Ovary (tissue), 10 donors: ENCODE measurements at places on chromosomes 2 and 18.

DNA sequence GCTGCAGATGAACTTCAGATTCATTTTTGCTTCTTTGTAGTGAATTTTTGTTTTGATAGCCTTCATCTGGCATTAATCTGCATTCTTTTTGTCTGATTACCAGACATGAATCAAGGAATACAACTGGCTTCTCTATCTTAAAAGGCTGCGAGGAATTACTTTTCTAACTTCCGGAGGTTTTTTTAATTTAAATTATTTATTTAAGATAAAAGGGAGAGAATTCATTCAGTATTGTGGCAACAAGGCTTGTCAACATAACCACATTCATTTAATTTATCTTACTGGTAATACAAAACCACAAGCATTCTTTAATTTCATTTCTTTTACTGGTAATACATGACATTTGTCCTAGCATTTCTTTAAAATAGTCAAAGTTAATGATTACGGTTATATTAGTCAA, 36.0 kb downstream of the CSRNP3 start:
- DNase-seq = no peak

- no peak for DNase-seq
Measured at GRCh38 chr18:33761363-33761762, 183.3 kb downstream of the ASXL3 start.

GRCh38 chr18:45136381-45137086, 455.8 kb downstream of the SETBP1 start:
- no peak for DNase-seq

DNA sequence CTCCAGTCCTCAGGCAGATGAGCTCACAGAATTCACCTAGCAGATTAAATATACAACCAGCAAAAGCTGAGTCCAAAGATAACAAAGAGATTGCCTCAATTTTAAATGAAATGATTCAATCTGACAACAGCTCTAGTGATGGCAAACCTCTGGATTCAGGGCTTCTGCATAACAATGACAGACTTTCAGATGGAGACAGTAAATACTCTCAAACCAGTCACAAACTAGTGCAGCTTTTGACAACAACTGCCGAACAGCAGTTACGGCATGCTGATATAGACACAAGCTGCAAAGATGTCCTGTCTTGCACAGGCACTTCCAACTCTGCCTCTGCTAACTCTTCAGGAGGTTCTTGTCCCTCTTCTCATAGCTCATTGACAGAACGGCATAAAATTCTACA, 86.0 kb downstream of the PTRHD1 start:
- DNase-seq = no peak

DNA sequence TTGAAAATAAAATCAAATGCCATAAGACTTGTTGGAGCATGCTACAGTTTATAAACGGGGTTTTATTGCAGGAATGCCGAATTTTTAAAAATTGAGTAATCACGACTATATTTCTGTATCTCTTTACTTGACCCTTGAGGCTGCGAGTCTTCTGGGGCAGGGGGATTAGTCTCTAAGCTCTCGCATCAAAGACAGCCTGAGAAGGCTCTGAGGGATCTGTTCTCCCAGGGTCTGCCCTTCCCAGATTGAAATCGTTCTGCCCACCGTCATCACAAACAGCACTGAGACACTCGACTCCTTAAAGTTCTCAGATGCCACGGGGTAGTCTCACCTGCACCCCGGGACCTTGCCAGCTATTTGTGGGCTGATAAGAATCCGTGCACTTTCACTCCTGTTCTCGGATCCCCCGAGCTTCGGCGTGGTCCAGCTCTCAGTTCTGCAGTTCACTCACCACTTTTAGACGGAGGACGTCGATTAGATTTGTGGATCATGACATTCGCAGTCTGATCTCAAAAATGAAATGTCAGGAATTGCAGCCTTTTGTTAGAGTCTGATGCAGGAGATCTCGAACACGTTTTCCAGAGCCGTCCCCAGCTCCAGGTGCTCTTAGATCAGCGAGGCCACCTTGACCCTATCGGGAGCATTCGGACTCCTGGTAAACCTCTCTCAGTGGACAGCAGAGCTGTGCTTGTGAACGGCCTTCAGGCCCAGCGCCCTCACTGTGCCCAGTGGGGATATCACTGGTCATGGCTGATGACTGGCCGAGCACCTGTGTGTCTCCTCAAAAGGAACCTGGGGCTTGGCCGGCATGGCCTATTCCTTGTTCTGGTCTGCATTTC, 43.0 kb downstream of the TWIST2 start:
- no peak for DNase-seq

DNA sequence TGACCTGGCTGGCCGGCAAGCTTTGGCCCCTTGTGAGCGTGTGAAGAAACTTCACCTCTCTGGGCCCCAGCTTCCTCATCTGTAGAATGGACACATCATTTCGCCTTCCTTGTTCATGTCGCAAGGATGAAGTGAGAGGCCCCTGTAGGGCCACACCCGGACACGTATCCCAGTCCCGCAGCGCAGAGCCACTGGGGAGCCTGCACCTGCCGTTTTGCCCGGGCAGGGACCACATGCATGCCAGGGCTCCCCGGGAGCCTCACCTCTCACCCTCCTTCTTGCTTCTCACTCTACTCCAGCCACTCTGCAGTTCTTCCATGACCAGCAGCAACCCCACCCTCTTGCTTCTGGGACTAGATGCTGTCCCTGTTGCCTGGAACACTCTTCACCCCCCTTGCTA, 77.5 kb downstream of the FAM168B start:
- no peak for DNase-seq

DNA sequence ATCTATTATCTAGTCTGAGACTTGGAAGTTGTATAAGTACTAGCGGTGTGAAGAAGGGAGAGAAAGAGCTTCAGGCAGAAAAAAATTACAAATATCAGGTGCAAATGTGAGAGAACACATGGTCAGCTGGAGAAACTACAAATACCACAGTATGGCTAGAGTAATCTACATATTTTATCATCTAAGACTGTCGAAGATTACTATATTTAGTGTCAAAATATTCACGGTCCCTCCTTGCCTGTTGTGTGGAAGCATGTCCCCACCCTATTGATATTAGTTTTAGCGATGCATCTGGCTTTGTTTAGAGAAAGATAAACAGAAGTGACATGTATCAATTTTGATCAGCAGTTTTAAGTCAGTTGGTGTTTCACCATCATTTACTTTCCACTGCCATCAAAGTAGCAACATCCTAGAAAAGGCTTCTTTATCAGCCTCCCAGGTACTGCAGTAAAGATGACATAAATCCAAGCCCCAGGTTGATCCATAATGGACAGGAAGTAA, 90.5 kb upstream of the ITGA4 start:
- DNase-seq = no peak

- DNase-seq = no peak
Measured at GRCh38 chr2:238509151-238509835, 82.6 kb downstream of the ASB1 start.

DNA sequence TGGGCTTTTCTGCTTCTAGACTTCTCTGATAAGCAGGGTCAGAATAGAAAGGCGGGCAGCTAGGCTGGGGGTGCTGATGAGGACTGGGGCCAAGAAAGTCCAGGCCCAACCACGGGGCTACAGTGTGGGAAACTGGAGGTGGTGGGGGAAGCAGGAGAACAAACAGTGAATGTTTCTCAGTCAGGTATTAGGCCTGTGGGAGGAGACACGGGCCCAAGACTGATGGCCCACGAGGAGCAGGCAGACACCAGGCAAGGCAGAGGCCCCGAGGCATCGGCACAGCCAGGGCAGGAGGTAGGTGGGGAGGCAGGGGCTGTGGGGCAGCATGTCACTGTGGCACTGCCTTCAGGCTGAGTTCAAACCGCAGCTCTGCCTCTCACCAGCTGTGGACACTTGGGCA, 40.7 kb downstream of the KCNIP3 start:
- no peak for DNase-seq

DNA sequence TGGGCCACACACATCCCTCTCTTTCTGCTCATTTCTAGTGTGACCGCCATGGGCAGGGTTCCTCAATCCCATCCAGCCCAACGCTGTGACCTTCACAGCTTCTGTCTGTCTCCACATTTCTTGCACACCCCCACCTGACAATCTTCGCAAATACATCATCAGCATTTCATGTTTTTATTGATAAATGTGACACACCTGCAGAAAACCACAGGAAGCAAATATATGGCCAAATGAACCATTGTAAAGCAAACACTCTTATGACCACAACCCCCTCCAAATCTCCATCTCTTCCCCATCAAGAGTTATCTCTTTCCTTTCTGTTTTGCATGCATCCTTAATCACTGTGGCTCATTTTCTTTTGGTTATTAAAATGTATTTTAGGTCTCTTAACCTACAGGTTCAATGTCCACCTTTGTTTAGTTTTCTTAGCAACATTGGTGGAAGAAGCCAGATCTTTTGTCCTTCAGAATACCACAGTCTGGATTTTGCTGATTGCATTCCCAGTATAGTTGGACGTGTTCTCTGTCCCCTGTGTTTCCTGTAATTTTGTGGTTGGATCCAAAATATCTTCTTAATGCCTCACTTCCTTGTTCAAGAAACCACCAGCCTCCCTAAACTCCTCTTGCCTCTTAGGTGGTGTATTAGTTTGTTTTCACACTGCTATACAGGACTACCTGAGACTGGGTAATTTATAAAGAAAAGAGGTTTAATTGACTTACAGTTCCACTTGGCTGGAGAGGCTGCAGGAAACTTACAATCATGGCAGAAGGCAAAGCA, 9.8 kb upstream of the NCK2 start:
- no peak for DNase-seq

GRCh38 chr2:10537522-10538199, 89.5 kb upstream of the ODC1 start:
- DNase-seq = no peak

DNA sequence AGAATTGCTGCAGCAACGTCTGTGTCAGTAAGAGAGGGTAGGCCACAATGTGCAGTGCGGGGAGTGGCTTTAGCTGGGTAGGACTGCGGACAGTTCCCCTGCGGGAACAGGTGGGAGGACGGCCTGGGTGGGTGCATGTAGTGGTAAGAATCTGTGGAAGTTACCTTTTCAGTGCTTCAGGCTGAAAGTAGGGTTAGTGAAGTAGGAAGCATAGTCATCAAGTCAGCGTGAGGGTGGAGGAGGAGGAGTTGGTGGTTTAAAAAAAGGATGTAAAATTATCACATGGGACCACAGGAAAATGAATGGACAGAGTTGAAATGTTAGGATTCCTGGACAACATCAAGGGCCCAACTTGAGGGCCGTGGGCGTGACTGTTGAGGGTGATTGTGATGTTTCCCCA, 13.2 kb downstream of the CEP192 start:
- no peak for DNase-seq

DNA sequence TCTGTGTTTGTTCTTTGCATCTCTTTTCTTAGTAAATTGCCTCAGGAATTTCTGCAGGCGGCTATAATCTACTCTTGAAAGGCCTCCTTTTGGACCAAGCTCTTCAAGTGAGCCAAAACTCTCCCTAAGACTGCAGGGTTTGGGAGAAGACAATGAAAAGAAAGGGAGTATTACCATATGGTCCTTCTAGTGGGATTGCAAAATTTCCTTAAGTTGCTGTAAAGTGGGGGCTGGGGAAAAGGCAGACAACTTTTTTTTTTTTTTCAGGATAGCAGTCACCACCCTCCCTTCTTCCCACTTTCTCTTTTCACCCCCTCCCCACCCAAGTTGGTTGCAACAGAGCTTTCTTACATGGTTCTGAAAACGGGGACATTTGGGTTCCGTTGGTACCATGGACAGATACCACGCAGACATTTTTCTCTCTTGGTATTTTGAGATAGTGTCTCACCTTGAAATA, 183.7 kb downstream of the FHOD3 start:
- DNase-seq = no peak

DNA sequence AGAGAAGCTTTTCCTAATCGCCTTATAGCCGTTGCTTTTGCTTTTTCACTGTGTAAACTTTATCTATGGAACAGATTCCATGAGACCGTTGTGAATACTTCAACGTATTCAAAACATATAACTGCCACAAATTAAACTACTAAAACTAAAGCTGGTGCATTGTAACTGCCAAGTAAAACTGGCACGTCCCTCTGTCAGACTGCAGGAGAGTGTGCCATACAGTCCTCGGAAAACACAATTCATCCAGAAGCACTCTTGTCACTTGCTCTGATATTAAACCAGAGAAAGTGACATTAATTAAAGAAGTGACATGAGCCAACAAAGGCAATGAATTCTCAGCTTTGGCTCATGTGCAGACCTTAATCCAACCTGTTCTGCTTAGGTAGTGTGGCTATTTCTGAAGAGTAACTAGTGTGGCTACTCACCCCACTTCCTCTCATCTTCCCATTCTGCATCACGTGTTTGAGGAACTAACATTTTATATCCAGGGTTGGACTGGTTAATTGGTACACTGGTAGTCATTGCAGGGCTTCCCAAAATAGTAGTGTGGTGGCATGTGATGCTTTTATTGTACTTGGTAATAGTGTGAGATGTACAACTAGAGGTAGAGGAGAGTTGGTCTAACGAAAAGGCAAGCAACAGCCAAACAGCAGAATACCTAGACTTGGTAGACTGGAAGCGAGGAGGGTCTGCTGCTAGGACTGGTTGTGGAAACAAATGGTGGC, 9.7 kb downstream of the VRK2 start:
- no peak for DNase-seq

GRCh38 chr18:75172299-75173124, 36.4 kb downstream of the PTGR3 start:
- DNase-seq = no peak

- no peak for DNase-seq
Measured at GRCh38 chr2:140808820-140809219, 1322.0 kb downstream of the LRP1B start.

GRCh38 chr2:67213677-67214402, 183.3 kb upstream of the ETAA1 start:
- DNase-seq = no peak

DNA sequence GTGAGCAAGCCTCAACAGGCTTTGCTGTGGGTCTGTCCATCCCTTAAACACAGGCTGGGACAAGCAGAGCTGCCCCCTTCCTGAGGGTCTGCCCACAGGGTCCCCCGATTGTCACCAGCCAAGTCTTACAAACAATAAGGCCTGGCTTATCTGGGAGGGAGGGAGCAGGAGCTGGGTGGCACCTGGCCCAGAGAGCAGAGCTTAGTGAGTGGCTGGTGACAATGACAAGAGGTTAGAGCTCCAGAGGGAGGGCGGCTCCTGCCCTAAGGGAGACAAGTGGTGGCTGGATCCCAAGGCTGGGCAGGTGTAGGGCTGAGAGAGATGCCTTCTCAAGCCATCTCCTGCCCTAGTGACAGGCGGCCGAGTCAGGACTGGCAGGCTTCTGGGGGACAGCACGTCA, 125.5 kb downstream of the KLHL29 start:
- DNase-seq = no peak

GRCh38 chr2:177038787-177039484, 173.7 kb upstream of the HNRNPA3 start:
- no peak for DNase-seq

GRCh38 chr2:174874085-174874484, 109.8 kb upstream of the CHRNA1 start:
- no peak for DNase-seq

- DNase-seq = no peak
Measured at GRCh38 chr2:7801212-7801611, 880.6 kb upstream of the ID2 start.

- DNase-seq = no peak
Measured at GRCh38 chr2:10126632-10127026, 4.1 kb downstream of the RRM2 start.

GRCh38 chr18:3603421-3604234, 153.7 kb downstream of the TGIF1 start:
- no peak for DNase-seq
